ENCODE measurements at places on chromosomes 7 and 10.

- DNase-seq: no peak
These were observed 53.1 kb upstream of the KMT2E start for GRCh38 chr7:104960741-104961448.

GRCh38 chr7:39168403-39169098, 190.8 kb downstream of the POU6F2 start:
- DNase-seq: no peak

DNA sequence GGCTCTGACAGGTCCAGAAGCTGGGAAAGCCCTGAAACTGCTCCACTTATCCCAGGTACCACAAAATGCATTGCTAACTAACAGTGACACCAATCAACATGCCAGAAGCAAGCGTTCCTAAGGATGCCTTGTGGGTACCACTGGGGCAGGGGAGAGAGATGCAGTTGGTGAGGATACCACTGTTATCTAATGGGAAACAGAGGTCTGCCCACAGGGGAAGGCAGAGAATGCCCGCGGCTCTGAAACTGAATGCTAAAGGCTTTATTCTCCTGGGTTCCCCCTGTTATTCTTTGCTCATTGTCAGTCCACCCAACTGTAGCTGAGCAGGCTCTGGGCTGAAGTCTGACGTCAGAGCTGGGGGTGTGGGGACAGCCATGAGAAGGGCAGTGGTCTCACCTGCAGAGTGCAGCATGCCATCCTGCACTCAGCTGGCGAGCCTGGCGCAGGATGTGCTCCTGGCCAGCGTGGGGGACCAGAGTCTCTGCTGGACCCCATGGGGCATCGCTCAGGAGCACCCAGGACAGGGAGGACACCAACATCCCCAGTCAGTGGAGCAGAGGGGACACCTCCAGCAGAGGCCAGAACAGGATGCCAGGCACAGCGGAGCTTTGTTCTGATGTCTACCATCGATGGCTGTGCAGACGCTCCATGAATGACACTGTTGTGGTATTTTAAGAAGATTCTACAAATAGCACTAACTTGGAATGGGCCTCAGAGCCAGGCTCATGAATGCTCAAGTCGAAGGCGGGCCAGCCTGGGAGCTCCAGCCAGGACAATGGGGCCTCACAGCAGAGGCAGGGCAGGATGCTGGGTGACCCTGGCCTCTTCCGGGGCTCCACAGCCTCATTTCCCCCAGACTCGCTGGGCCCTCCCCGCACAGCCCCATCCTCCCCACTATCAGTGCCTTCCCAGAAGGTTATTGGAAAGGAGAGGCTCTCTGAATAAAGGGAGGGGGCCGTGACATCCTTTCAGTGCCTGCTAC, 95.8 kb downstream of the ARHGAP22 start:
- DNase-seq: no peak

GRCh38 chr10:30455816-30456215, 21.8 kb downstream of the MAP3K8 start:
- no peak for DNase-seq

GRCh38 chr7:4085937-4086691, 596.0 kb upstream of the FOXK1 start:
- DNase-seq: no peak

DNA sequence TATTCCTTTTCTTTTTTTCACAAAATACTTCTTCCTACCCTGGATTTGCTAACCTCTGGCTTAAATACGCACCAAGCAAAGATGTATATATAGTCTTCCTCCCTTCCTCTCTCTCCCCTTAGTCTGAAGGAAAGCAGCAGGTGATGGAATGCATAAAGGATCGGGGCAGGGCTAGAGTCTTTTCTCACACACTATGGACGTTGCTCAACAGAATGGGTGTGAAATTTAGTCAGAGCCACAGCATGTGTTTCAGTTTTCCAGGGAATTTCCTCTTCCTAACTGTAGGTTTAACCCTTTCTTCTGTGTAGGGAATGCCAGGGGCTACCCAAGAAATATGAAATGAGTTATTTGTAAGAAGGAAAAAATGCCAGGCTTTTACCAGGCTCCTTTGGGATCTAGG, 71.4 kb upstream of the NFKB2 start:
- no peak for DNase-seq

DNA sequence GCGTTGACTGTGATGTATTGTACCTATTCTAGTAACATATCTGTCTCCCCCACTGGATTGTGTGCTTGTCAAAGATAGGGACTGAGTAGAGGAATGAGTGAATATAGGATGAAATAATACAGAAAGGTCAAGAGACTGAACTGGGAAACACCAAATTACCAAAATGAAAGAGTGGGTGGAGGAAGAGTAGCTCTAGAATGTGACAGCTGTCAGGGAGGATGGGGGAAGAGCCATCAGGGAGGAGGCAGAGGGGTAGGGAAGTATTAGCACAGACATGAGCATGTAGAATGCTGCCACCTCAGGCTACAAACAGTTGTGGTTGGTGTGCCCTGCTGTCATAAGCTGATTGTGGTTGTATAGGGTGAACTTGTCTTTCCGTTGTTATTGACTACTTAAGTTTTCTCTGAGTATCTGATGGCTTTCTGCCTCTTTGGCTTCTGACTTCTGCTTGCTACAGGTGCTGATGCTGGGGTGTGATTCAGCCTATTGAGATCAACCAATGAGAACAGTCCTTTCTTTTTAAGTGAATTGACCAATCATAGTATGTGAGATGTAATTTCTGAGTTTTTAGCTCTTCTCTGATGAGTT, 5.6 kb downstream of the CCSER2 start:
- no peak for DNase-seq

Data from LNCaP clone FGC (cell line).